ENCODE measurements at places on chromosomes 6 and 20.

DNA sequence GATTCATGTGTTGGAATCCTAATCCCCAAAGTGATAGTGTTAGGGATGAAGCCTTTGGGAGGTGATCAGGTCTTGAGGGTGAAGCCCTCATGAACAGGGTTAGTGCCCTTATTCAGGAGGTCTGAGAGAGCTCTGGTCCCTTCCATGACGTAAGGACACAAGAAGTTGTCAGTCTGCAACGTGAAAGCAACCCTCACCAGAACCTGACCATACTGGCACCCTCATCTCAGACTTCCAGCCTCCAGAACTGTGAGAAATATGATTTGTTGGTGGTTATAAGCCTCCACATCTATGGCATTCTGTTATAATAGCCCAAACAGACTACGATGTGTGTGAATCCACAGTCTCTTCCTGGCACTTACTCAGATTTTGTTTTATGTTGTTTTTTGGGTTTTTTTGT, 90.7 kb downstream of the TRERF1 start:
- DNase-seq, result no peak

GRCh38 chr6:130858054-130858453, 30.8 kb downstream of the SMLR1 start:
- DNase-seq, result no peak

- DNase-seq, result peak; percentile 73
Measured at GRCh38 chr20:9838378-9839295, at the start of gene PAK5. Gene PAK5, minus strand, starts transcription at chr20:9839076. Its CDS starts 194,748 bp downstream, at chr20:9644328.

DNA sequence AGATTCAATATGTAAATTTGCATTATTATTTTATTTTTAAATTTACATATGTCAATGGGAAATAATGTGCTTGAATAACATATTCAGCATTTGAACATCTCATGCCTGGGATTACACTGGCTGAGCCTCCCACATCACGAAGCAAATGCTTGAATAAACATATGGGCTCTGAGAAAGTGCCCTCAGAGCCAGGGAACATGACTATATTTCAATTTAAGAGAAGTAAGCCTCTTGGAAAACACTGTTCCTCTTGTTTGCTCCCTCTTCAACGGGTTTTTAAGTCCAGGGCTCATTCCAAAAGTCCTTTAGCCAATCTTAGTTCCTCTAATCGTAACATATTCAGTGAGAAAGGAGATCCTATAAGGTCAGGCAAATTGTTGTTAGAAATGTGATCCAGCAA, 122.0 kb downstream of the GMPR start:
- no peak for DNase-seq

- peak; percentile 60 for DNase-seq
Measured at GRCh38 chr6:73675466-73676098, 20.4 kb upstream of the CD109 start.
